Large intestine (tissue), 12 donors: ENCODE measurements at places on chromosomes 1 and 21. TPM values are rescaled to one million over a fixed set of nuclear protein-coding genes. Genes with fewer than 3 reads are reported as not detected.

- DNase-seq, result peak; percentile 14
- no peaks in the 10 kb centered on the region for H3K4me1 ChIP-seq
- no peak overlapping the region for H3K4me3 ChIP-seq
Observed at GRCh38 chr1:85862456-85862855, 154.2 kb upstream of the ZNHIT6 start.

Gene MAEL
- 0.19 TPM for polyA plus RNA-seq

DNA sequence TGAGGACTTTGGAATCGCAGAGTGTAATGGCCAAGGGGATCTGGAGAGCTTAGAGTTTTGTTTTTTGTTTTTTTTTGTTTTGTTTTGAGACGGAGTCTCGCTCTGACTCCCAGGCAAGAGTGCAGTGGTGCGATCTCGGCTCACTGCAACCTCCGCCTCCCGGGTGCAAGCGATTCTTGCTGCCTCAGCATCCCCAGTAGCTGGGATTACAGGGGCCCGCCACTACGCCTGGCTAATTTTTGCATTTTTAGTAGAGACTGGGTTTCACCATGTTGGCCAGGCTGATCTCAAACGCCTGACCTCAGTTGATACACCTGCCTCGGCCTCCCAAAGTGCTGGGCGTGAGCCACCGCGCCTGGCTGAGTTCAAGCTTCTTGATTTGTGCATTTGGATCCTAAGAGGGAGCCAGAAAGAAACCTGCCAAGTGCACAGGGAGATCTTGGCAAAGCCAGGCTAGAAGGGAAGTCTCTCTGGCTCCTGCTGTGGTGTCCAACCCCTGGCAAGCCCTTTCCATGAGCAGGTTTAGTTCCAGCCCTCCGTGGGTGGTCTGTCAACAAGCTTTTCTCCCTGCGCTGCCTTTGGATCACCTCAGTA is 852 bp downstream of the FAAH start:
- peaks cover 12% of the 10 kb centered on the region for H3K4me1 ChIP-seq
- no peaks in the 10 kb centered on the region for H3K36me3 ChIP-seq
- peak overlapping the region; percentile 48 for H3K4me3 ChIP-seq
- no peak for DNase-seq
- H3K27ac ChIP-seq, result no peak overlapping the region
- H3K27me3 ChIP-seq, result peaks cover 14% of the 10 kb centered on the region

DNA sequence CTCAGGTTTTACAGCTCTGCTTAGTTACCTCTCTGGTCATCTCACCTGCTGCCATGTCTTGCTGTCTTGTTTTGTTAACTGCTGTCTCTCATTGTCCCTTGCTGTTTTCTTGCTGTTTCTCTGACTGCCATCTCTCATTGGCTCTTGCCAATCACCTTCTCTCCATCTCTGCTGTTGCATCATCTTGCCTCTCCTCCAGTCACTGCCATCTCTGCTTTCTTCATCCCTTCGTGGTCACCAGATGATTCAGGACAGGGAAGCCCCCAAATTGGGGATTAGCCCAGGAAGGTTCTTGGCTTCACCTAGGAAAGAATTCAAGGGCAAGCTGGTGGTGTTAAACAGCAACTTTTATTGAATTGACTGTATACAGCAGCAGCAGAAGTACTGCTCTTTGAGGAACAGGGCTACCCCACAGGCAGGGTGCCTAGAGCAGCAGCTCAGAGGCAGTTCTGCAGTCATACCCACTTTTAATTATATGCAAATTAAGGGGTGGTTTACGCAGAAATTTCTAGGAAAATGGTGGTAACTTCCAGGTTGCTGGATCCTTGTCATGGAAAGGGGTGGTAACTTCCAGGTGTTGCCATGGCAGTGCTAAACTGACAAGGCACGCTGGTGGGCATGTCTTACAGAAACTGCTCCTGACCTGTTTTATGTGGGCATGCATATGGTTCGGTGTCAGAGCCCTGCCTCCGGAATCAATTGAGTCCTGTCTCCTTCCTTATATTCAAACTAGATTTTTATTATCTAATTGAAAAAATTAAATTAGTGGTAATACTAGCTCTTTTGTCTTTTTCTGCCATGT is 33.4 kb downstream of the SUCO start:
- peaks cover 45% of the 10 kb centered on the region for H3K36me3 ChIP-seq
- H3K4me1 ChIP-seq, result no peaks in the 10 kb centered on the region
- H3K27ac ChIP-seq, result no peak overlapping the region
- no peaks in the 10 kb centered on the region for H3K27me3 ChIP-seq

GRCh38 chr1:207691841-207692240 is 46.9 kb downstream of the CR1L start:
- no peak for DNase-seq
- no peaks in the 10 kb centered on the region for H3K36me3 ChIP-seq
- H3K4me1 ChIP-seq, result no peaks in the 10 kb centered on the region
- no peaks in the 10 kb centered on the region for H3K27me3 ChIP-seq

- DNase-seq, result no peak
- no peaks in the 10 kb centered on the region for H3K4me1 ChIP-seq
- no peak overlapping the region for H3K4me3 ChIP-seq
- H3K27me3 ChIP-seq, result peaks cover 8% of the 10 kb centered on the region
- no peak overlapping the region for H3K27ac ChIP-seq
Observed at GRCh38 chr1:30700528-30701257, 22.7 kb downstream of the MATN1 start.

DNA sequence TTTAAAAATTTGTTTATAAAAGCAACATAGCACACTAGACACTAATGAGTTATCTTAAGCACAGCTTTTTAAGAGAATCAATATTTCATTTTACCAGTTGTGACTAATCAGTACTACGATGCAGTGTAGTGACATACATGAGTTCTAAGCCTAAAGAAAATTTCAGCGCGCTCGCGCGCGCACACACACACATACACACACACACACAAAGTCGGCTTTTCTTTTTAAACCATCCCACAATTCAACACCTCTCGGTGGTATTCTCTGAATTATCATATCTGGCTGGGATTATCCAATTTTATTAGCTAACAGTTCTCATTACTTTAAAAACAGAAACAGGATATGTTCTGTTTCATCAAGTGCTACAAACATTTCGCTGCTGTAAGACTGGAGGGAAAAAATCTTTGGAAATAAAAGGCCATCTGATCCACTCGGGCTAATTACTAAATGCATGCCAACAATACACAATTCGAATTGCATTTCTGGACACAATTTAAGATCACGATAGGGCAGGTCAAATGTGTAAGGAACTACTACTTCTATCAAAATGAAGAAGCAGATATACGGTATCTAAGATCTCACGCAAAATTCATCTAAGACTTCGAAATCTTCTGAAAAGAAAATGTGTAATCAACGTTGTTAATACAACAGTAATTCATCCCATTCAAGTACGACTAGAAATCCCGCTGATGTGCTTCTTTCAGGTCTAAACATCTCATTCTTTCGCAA is 1.2 kb downstream of the TUT4 start:
- H3K4me3 ChIP-seq, result peak overlapping the region; percentile 94
- no peak for DNase-seq
- H3K27me3 ChIP-seq, result no peaks in the 10 kb centered on the region
- peaks cover 21% of the 10 kb centered on the region for H3K4me1 ChIP-seq
- H3K27ac ChIP-seq, result peak overlapping the region; percentile 81

GRCh38 chr1:159853417-159854115 is 8.9 kb downstream of the VSIG8 start:
- H3K27ac ChIP-seq, result peak overlapping the region; percentile 100
- H3K4me1 ChIP-seq, result peaks cover 14% of the 10 kb centered on the region
- DNase-seq, result no peak
- H3K27me3 ChIP-seq, result no peaks in the 10 kb centered on the region

Gene TNFRSF18
- 0.49 TPM for polyA plus RNA-seq

DNA sequence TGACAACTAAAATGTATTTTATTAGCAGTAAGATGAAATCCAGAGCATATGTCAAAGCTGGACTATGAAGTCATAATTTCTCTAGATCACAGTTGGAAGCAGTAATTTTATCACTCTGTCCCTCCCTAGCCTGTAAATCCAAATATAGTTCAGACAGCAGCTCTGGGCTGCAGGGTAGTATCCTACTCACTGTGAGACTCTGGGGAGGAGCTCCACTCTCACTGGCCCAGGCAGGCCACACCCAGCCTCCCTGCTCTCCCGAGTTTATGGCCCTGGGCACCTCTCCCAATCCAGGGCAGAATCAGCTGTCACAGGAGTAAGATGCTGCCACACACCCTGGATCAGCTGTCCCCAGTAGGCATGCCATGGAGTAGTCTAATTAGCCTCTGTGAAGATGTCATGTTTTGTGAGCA is 131.1 kb downstream of the HLCS start:
- H3K27me3 ChIP-seq, result no peaks in the 10 kb centered on the region
- H3K4me3 ChIP-seq, result no peak overlapping the region
- DNase-seq, result no peak
- no peaks in the 10 kb centered on the region for H3K4me1 ChIP-seq

DNA sequence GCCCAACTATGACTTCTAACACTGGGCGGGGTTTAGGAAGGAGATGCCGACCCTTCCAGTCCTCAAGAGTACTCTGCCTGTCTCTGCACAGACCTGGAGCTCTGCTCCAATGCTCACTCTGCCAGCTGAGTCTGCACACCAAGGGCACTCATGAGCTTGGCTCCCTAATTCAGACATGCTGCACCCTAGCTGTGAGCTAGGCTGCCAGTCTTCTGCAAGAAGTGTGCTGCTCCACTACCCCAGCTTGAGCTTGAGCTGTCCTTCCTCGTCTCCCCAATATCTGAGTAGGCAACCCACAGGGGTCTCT is 13.2 kb downstream of the TP53BP2 start:
- DNase-seq, result no peak
- H3K27me3 ChIP-seq, result no peaks in the 10 kb centered on the region
- H3K36me3 ChIP-seq, result no peaks in the 10 kb centered on the region
- no peak overlapping the region for H3K27ac ChIP-seq

Gene CR1L
- polyA plus RNA-seq, result 0.45 TPM

Gene DNAJC28
- polyA plus RNA-seq, result 2.9 TPM

DNA sequence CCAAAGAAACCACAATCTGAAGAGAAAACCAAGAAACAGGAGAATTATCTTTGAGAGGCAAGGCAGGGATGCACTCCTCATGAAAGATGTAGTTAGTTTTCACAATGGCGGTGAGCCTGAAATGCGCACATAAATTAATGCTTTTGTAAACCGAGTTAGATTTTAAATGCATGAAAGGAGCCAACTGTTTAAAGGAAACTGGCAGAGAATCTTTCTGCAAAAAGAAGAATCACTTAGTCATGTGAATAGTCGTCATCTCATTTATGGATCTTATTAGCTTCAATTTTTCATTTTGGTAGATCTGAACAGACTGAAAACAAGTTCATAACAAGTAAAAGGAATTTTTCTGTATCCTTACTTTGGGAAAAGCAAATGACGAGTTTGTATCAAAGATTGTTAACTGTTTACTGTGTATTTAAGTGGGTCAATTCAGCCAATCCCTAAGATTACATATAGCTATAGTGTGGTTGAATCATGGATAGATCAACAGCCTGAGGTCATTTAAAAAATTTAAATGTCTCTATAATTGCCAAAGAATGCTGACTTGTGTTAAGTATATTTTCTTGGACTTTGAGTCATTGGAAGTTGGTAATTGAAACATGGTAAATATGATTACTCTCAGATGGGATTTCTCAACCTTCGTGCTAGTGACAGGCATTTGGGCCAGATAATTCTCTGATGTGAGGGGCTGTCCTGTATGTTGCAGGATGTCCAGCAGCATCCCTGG is 226.6 kb upstream of the KAZN start:
- no peaks in the 10 kb centered on the region for H3K27me3 ChIP-seq
- no peaks in the 10 kb centered on the region for H3K4me1 ChIP-seq
- DNase-seq, result no peak
- H3K27ac ChIP-seq, result no peak overlapping the region
- no peaks in the 10 kb centered on the region for H3K36me3 ChIP-seq

- H3K36me3 ChIP-seq, result no peaks in the 10 kb centered on the region
- DNase-seq, result no peak
- H3K27me3 ChIP-seq, result peaks cover 10% of the 10 kb centered on the region
- no peak overlapping the region for H3K27ac ChIP-seq
- peaks cover 31% of the 10 kb centered on the region for H3K4me1 ChIP-seq
Observed at GRCh38 chr1:156709757-156710489, 4.5 kb upstream of the CRABP2 start.
